ENCODE measurements at places on chromosomes 16 and 17. TPM values are rescaled to one million over a fixed set of nuclear protein-coding genes. Genes with fewer than 3 reads are reported as not detected.

Gene KIF2B
- not detected for total RNA-seq

Gene KIF18B
- total RNA-seq = 23.4 TPM

Gene PRKCA
- total RNA-seq = 54.9 TPM

Gene SOST
- not detected for total RNA-seq

Gene SHISA9
- total RNA-seq = 0.08 TPM

Gene GLP2R
- total RNA-seq = 8.9 TPM

Gene CES5A
- total RNA-seq = not detected

Gene RHBDL3
- total RNA-seq = 4.1 TPM

Gene FKBP10
- 95.5 TPM for total RNA-seq

Gene DPEP1
- total RNA-seq = 1.5 TPM

Gene RPUSD1
- total RNA-seq = 32.4 TPM

Gene CCDC200
- 0.14 TPM for total RNA-seq

Gene FBXO39
- total RNA-seq = 0.05 TPM

Gene UTS2R
- total RNA-seq = 0.06 TPM

Gene NPIPA5
- 4.8 TPM for total RNA-seq

Gene DNAJA2
- total RNA-seq = 74.5 TPM

Gene TNP2
- not detected for total RNA-seq

Gene YBX2
- 0.45 TPM for total RNA-seq

Gene GFER
- total RNA-seq = 42.0 TPM

Gene TP53TG3
- total RNA-seq = 0.28 TPM

Gene CLEC3A
- total RNA-seq = not detected

Gene NEUROD2
- not detected for total RNA-seq

Gene KCNJ18
- not detected for total RNA-seq

Gene CCL3
- total RNA-seq = not detected

Gene HS3ST4
- not detected for total RNA-seq

Gene GPRC5B
- 40.4 TPM for total RNA-seq

Gene WDR90
- total RNA-seq = 22.3 TPM

Gene SLC35G6
- not detected for total RNA-seq

Gene HID1
- total RNA-seq = 22.7 TPM

Gene EFCAB13
- 1.5 TPM for total RNA-seq

Gene UBTF
- 77.3 TPM for total RNA-seq

Gene NPTX1
- 112 TPM for total RNA-seq

Gene CD300A
- total RNA-seq = not detected

Gene C17orf107
- 0.26 TPM for total RNA-seq

Gene CCL14
- total RNA-seq = not detected

Gene CDRT15
- not detected for total RNA-seq

Gene MFAP4
- not detected for total RNA-seq

Gene BORCS6
- total RNA-seq = 7.8 TPM

Gene OTOP3
- total RNA-seq = not detected
